NCI-H345 (cell line): ENCODE measurements at places on chromosomes 11 and 22.

GRCh38 chr11:112172362-112172994 lies 2.8 kb upstream of the BCO2 start:
- no peak for DNase-seq

GRCh38 chr22:30435674-30436126 lies 10.1 kb downstream of the MTFP1 start:
- no peak for DNase-seq

DNA sequence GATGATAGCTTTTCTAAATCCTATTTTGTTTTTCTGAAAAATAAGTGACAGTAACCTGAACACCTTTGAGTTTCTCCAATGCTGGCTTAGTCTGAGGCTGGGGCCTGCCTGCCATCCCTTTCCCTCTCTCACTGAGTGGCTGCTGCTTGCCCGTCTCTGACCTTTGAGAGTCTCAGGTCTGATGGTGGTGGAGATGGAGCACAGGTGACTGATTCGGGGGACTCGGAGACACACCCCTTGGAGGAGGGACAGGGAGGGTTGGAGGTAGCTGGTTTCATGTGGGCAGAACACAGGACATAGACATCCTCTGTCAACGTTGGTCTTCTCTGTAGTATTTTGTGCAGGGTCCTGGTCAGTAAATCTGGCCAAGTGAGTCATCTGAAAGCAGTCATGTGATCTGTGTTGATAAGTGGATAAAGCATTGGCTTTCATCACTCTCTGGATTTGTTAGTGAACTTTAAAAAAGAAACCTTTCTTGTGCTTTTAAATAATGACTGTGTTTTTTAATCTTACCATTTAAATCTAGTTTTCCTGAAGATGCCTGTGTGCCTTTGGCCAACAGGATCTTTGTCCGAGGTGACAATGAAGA lies 47.1 kb upstream of the CLDN5 start:
- DNase-seq: no peak

DNA sequence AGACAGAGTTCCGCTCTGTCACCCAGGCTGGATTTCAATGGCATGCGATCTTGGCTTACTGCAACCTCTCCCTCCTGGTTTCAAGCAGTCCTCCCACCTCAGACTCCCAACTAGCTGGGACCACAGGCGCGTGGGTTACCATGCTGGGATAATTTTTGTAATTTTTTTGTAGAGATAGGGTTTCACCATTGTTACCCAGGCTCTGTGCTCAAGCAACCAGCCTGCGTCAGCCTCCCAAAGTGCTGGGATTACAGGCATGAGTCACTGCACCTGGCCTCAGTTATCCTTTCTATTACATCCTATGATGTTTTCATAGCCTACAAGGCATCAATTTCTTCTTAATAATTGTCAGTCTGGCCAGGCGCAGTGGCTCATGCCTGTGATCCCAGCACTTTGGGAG lies 36.5 kb downstream of the LRRC74B start:
- no peak for DNase-seq

GRCh38 chr11:19275496-19275895 lies 34.8 kb upstream of the E2F8 start:
- DNase-seq: no peak
